CD4-positive, alpha-beta T cell treated with Interleukin-17A for 1 hour (primary cell): ENCODE measurements at places on chromosomes 3 and 15.

- no peak for DNase-seq
Measured at GRCh38 chr3:122857019-122857418, 62.1 kb downstream of the SLC49A4 start.

DNA sequence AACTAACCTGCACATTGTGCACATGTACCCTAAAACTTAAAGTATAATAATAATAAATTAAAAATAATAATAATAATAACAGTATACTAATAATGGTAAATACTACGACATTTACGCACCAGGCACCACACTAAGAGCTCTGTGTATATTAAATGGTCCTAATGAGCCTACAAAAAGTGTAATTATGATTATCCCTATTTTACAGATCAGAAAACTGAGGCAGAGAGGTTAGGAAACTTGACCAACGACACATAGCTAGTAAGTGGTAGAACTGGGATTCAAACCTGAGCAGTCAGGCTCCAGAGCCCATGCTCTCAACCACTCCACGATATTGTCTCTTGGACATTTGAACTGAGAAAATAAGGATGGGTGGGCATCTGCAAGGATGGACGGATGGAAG lies 15.0 kb downstream of the KIF7 start:
- no peak for DNase-seq

- no peak for DNase-seq
Measured at GRCh38 chr15:70078578-70079417, 18.9 kb downstream of the TLE3 start.

DNA sequence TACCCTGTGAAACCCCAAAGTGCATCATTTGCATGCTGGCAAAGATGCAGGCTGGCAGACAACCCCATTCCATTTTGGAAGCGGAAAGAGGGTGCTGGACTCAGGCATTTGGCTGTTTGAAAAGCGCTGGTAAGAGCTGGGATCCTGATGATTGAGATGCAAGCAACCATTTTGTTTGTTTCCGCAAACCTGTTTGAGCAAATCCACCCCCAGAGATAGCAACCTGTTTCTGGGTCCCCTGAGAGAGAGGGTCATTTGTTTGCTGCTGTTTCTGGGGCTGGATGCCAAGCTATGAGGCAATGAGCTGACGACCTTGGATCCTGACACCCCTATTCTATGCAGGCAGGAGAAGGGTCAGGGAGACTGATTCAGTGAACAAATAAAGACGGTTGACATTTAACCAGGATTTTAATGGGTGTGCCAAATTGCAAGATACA lies 9.8 kb downstream of the SLC6A1 start:
- DNase-seq = no peak

DNA sequence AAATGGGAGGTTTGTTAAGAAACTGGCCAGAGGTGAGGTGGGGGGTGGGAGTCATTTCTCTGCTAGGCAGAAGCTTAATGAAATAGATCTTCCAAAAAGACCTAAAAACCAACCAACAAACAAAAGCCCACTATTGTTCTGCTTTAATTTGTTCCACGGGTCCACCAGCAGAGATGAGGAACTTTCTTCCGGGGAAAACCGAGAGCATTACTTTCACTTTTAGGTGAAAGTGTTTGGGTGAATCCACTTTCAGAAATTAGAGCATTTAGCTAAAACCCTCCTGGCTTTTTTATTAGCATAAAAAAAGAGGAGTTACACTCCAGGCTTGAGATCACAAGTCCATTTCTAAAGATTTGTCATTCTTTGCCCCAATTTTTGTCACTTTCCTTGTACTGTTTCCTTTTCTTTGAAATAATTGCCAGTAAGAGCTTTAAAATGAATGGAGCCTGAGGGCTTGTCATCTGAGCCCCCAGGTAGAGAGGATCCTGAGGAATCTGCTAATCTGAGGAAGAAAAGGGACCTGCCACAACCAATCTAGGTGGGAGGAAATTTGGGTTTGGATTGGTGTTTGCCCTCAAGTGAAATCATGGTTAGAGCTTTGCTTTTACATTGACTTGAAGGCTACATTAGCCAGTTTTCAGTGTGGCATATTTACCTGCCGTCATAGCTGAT lies 667.6 kb downstream of the NAALADL2 start:
- no peak for DNase-seq

DNA sequence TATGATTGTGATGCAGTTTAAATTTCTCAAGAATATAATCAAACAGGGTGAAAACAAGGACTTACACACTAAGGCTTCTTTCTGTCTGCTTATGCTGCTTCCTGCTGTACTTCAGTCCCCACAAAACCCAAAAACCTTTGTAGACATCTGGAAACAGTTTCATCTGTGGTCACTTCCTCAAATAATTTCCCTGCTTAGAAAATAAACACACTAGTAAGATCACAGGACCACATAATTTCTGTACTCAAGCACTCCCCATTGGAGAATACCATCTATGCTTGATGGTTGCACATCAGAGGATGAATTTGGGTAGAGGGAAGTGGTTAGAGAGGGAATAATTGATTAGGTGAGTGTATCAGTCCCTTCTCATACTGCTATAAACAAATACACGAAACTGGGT lies 266.2 kb downstream of the LSAMP start:
- DNase-seq = no peak

DNA sequence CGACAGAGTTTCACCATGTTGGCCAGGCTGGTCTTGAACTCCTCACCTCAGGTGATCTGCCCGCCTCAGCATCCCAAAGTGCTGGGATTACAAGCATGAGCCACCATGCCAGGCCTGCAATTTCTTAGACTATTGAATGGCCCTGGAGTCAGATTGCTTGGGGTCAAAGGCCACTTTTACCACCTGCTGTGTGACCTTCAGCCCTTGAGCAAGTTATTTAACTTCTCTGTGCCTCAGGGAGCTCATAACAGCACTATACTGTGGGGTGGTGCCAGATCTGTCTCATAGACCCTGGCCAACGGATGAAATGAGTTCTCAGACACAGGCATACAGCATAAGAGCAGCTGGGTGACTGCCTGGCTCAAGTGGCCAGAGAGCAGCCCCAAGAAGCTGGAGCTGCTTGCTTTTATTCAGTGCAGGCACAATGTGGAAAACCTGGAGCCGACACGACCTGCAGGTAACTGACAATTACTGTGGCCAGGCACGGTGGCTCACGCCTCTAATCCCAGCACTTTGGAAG lies 44.9 kb upstream of the FURIN start:
- no peak for DNase-seq

- no peak for DNase-seq
Measured at GRCh38 chr3:167372138-167372537, 8.0 kb downstream of the ZBBX start.

DNA sequence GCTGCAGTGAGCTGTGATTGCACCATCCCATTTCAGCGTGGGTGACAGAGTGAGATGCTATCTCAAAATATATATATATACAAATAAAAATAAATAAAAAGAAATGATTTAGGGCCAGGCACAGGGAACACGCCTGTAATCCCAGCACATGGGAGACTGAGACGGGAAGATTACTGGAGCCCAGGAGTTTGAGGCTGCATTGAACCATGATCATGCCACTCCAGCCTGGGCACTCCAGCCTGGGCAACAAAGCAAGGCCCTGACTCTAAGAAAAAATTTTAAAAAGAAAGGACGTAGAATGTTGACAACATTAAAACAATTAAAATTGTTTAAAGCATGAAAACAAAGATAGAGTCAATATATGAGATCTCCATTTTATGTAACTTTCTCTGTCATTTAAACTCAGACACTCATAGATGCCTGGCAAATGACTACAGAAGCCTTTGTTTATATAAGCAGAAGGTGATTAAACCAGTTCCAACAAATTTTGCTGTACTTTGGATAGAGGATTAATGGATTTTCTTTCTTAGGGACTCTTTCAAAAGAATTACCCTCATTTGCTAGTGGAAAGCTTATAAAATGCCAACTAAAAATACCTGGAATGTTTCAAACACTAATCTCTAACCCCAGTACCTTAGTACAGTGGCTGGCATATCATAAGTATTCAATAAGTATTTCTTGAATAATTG lies 10.7 kb upstream of the TRPM7 start:
- DNase-seq = no peak

DNA sequence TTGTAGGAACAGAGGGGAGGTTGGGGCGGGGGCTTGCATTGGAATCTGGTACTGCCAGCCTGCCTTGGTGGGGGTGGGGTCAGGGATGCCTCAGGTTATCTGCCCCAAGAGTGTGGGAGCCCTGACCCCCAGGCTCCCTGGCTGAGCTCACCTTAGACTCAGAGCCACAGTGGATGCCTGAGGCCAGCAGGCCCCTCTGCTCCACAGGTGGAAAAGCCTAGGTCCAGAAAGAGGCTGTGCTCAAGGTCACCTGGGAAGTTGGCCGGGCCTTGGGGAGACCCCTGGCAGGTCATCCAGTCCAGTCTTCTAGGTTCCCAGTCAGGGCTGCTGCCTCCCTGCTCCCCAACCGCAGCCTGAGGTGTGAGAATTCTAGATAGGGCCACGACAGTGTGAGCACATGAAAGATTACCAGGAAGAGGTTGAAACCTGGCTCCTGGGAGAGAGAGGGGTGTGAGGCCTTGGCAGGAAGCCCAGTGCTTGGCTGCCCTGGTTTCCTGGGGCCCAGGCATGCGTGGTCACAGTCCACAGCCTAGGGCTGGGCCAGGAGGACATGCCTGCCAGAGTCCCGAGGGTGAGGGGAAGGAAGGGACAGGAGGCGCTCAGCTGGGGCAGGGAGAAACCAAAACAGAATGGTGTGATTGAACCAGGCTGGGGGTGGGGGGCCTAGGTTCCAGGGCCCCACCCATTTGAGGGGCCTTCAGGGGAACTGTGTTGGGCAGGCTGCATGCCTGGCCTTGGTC lies 4.9 kb downstream of the HDAC11 start:
- peak; percentile 33 for DNase-seq

GRCh38 chr3:186315581-186316354 lies 46.3 kb downstream of the DGKG start:
- no peak for DNase-seq

- DNase-seq = peak; percentile 20
Measured at GRCh38 chr3:10547841-10548783, 42.7 kb upstream of the ATP2B2 start.

DNA sequence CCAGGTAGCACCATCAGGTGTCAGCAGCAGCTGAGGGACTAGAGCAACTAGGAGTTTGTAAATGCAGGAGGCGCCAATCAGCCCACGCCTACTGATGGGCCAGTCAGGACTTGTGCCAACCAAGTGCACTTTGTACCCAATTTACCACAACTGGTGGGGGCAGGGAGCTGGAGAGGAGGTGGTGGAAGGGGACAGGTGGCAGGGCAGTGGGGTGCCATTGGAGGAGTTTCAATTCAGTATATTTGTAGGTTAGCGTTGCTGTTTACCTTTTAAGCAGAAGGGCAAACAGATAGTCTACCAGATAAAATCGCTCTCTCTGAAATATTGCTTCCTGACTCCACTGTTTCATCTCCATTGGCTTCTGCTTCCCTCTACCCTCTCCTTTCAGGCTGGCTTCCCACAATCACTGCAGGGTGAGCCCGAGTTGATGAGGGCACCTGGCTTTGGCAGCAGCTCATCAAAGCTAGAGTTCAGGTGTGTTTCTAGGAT lies 75.7 kb downstream of the TRIM69 start:
- no peak for DNase-seq

GRCh38 chr15:42449770-42450424 lies 41.0 kb downstream of the ZNF106 start:
- DNase-seq = no peak

DNA sequence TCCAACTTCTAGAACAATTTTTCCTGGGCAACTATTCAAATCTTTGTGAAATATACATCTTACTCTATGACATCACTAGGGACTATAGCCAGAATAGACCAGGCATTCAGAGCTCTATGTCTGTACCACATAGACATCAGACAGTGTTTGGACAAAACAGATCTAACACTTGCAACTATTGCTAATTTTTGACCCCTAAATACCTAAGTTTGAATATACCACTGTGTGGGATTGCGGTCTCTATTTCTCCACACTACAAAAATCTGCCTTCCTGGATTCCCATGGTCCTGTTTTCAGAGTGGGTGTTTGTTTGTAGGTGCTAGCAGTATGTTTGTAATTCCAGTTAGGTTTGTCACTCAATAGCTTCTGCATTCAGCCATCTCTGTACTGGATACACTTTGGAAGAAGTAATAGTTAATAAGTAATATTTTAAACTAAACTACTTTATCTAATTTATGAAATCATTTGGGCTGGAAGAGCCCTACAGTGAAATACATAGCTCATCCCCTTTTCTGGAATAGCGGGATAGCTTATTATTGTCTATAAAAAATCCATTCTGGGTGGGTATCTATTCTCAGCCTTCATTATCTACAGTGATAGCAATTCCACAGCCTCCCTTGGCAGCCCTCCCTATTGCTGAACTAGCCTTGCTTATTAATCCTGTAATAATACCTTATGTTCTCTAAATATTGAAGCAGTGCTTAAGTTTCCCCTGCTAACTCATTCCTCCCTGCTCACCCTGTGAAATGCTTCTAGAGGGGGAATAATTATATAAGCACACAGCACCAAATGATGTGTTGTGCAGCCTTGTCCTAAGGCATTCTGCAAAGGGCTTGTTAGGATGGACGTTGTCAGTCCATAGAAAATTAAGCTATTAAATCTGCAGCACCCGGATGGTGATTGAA lies 49.4 kb downstream of the RBMS3 start:
- DNase-seq = no peak

DNA sequence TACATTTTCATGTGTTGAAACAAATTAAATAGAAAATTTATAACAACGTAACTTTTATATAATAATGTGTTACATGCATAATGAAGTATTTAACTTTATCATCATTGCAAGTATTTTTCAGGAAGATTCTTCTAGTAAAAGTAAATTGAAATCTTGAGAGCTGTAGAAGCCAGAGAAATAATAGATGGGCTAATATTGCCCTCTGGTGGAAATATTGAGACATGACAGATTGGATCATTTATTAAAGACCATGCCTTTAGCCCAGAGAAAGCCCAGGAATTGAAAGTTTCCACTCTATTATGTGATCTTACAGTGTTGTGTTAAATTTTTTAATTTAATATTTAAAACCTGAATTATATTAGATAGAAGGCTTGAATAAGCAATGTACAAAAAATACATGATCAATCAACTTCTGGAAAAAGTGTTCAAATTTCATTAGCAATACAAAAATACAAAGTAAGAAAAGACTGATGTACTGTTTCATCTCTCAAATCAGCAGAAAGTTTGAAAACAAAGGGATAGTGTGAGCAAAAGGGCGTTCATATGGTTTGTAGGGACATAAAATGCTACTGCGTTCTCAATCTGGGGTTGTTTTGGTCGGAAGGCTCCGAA lies 52.7 kb upstream of the SPTSSB start:
- DNase-seq = peak; percentile 64

GRCh38 chr3:64870876-64871646 lies 183.3 kb upstream of the ADAMTS9 start:
- no peak for DNase-seq

DNA sequence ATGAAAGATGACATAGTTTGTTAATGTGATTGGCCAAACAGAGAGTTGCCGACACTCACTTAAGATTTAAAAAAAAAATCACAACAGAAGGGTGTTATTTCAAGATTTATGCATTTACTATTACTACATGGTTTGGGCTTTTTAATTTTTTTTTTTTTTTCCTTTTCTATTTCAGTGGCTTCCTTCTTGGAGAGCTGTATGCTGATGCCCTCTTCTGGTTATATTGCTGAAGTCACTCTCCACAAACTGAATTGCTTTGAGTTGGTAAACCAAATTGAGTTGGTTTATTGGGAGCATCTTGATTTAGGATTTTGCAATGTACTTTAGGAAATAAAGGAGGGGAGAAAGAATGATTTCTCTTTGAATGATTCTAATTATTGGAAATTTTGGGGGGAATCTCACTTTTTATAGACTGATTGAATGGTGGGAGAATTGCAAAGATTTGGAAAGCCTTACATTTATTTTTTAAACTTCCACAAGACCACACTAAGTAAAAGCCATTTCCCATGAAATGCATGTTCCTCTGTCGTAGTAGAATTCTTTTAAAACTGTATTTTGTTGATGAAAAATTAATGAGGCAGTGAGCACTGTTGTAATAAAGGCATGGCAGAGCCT lies 186.6 kb upstream of the FEZF2 start:
- DNase-seq = no peak
